ENCODE measurements at places on chromosomes 1 and 21.

- no peak for DNase-seq
Measured at GRCh38 chr1:98410082-98410481, 251.4 kb upstream of the SNX7 start.

- no peak for DNase-seq
Measured at GRCh38 chr1:235018720-235019444, 109.8 kb downstream of the TOMM20 start.

- DNase-seq: no peak
Measured at GRCh38 chr1:163191301-163191700, 11.4 kb downstream of the RGS5 start.

GRCh38 chr1:56520016-56520601 lies 59.3 kb downstream of the PLPP3 start:
- no peak for DNase-seq

- no peak for DNase-seq
Measured at GRCh38 chr1:89809556-89809955, 11.3 kb upstream of the LRRC8D start.

DNA sequence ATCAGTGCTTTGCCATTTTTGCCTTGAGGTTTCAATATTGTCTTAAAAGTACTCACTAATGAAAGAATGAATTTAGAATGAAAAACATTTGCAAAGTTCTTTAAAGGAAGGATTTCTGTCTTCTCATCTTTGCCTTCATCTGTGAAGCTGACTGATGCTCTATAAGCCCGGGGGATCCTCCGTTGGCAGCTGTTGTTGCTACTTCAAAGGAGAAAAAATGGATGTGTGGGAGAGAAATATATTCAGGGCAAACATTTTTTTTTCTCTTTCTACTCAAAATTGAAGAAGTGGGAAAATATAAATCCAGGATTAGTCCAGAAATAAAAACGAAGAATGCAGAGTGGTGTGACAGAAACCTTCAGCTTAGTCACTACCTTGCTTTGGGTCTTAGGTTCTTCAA lies 142.5 kb downstream of the OLFM3 start:
- DNase-seq: no peak
